ENCODE measurements at places on chromosomes 7 and 10.
A peak's percentile ranks its signal among the peaks of the same experiment; 100 is the strongest.

DNA sequence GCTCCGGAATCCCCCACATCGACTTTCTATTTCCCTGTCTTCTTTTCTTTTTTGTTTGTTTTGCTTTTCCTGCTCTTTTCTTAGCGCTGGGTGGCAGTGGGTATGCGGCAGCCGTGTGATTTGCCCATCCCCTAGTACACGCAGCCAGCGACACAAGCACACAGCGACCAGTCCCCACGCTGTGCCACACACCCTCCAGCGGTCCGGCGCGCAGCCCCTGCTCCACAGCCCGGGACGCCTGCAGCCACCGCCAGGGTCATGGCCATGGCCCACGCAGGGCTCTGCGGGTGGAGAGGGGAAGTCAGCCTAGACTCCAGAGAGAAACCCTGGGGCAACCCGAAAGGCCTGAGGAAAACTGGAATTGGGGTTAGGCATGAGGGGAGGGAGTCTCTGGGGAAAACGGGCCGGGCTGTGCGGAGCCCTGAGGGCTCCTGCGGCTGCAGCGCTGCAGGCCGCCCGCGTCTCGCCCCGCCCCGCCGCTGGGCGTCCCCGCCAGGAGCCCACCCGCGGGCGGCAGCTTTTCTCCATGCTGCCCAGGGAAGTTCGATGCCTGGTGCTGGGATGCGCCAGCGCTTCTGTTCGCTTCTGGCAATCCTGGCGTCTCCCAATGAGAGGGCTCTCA lies 2.5 kb downstream of the CHRM2 start:
- DNase-seq, result no peak

- no peak for DNase-seq
Observed at GRCh38 chr7:79182283-79182682, 271.2 kb downstream of the MAGI2 start.

DNA sequence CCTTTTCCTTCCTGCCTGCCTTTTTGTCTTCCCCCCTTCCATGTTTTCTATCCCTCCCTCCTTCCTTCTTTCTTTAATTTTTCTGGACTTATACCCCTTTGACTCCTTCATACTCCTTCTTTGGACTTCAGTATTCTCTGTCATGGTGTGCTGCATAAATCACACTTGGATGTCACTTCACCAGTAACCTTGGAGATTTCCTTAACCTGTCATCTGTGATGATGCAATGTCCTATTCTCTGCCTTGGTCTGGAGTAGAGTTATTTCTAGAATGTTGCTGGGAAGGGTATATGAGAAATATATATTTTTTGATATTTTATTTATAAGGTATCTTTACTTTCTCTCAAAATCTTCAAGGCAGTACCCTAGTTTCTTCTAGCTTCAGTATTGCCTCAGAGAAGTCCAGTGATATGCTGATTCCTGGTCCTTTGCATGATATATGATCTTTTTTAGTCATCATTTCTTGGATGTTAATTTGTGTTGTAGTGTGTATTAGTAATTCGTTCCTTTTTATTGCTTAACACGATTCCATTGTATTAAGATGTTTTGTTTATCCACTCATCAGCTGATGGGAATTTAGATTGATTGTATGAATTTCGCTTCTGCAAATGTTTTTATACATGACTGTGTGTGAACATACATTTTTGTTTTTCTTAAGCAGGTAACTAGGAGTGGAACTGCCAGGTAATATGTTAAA lies 206.9 kb upstream of the MBL2 start:
- DNase-seq, result no peak

DNA sequence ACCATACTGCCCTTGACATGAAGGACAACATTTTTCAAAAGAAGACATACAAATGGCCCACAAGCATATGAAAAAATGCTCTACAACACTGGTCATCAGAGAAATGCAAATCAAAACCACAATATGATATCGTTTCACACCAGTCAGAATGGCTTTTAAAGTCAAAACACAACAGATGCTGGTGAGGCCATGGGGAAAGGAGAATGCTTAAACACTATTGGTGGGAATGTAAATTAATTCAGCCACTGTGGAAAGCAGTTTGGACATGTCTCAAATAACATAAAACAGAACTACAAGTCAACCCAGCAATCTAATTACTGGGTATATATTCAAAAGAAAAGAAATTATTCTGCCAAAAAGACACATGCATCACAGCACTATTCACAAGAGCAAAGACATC lies 4.2 kb upstream of the NT5C3A start:
- no peak for DNase-seq

DNA sequence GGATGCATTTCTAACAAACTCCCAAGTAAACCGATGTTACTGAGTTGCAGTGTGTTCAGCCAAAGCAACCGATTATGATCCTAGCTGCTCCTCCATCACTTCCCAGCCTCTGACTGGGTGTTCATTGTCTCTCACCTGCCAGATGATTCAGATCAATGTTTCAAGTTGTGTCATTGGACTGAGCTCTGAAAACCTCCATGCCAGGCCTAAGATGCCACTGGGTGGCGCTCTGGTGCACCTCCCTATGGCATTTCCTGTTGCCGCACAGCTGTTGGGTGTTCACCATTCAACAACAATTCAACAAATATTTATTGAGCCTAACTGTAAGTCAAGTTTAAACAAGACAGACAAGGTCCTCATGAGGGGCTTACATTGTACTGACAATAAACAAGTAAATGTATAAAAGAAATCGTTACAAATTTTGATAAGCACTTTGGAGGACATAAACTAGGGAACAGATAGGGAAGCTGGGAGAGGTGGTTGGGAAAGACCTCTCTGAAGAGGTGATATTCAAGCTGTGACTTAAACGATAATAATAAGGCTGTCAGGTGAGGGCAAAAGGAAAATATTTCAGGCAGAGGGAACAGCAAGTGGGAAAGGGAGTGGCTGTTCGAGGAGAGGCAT lies 22.8 kb downstream of the RGR start:
- DNase-seq, result no peak

- DNase-seq, result no peak
Observed at GRCh38 chr7:126856691-126857291, 395.9 kb downstream of the GRM8 start.

- DNase-seq, result peak; percentile 69
Observed at GRCh38 chr10:30359373-30360206, 10.5 kb upstream of the MTPAP start.

GRCh38 chr10:6518791-6519429 lies 61.2 kb downstream of the PRKCQ start:
- no peak for DNase-seq

DNA sequence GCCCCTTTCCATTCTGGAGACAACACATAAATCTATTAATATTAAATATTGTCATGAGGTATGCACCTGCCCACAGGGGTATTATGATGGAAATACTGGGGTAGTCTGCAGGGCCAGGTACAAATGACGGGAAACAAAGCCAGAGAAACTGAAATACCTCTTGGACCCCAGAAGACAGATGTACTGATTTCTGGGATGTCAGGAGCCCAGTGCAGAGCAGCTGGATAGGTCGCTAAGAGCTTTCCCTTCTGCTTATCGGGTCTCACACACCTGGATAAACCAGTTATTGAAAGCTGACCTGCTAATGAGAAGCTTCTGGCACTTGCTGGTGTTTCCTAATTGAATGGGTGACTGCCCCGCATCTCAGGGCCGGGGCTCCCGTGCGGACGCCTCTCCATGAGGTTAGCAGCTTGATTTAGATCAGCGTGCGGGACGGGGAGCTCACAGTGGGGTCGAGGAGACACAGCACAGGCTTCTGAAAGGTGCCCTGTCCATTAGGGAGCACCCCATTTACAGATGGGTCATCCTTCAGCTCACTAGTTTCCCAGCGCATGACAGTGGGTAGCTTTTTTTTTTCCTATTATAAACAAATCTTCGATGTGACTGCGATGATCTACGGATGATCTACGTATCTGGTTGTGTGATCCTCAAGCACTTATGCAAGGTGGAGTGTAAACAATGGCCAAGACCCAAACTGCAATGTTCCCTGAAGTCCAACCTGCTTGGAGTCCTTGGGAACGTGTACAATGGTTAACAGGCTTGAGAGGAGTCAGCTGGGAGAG lies 1.5 kb upstream of the INSIG1 start:
- DNase-seq, result no peak

- no peak for DNase-seq
Observed at GRCh38 chr7:102988631-102989560, 76.1 kb downstream of the LRRC17 start.

DNA sequence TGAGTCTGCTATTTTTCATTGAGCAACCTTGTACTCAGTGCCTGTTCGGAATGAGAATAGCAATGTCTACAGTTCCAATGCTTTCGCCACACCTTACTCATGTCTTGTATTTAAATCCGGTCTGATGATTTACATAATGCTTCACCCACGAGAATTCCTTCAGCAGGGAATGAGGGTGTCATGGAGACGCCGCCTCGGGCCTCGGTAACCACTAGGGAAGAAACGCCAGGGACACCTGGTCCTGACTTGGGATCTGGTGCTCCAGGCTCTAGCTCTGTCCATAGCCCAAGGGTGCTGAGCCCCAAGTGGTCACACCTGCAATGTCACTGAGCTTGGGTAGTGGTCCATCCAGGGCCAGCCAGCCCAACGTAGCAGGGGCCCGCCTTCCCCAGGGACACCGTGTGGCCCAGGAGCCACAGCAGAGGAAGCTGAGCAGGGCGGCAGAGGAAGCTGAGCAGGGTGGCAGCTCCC lies 37.4 kb downstream of the PRKAG2 start:
- no peak for DNase-seq

DNA sequence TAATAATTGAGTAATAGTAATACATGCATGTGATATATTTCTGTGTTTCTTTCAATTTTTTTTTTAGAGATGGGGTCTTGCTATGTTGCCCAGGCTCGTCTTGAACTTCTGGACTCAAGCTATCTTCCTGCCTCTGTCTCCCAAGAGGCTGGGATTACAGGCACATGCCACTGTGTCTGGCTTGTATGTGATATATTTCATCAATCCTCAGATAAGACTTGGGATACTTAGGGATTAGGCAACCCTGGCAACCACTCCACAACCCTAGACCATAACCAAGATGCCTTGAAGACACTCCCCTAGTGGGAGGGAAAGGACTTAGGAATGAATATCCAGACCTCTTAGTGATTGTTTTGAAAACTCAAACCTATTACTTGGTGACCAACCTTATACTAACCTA lies 154.8 kb downstream of the CCDC3 start:
- DNase-seq, result no peak

GRCh38 chr10:60573336-60573735 lies 183.7 kb upstream of the ANK3 start:
- no peak for DNase-seq

DNA sequence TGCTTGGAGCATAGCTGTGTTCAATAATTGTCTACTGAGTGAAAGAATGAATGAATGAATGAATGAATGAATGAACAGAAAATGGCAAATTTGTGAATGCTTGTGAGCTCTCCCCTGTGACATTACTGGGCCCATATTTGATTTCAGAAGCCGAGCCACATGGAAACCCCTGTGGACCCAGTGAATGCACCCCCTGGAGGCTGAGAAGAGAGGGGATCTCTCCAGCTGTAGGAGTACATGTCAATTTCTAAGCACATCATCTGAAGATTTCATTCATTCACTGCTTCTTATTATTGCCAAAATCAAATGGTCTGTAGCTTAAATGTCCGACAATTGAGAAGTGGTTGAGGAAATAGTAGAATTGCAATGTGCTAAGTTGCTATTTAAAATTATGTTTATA lies 58.3 kb upstream of the DOCK1 start:
- DNase-seq, result no peak

DNA sequence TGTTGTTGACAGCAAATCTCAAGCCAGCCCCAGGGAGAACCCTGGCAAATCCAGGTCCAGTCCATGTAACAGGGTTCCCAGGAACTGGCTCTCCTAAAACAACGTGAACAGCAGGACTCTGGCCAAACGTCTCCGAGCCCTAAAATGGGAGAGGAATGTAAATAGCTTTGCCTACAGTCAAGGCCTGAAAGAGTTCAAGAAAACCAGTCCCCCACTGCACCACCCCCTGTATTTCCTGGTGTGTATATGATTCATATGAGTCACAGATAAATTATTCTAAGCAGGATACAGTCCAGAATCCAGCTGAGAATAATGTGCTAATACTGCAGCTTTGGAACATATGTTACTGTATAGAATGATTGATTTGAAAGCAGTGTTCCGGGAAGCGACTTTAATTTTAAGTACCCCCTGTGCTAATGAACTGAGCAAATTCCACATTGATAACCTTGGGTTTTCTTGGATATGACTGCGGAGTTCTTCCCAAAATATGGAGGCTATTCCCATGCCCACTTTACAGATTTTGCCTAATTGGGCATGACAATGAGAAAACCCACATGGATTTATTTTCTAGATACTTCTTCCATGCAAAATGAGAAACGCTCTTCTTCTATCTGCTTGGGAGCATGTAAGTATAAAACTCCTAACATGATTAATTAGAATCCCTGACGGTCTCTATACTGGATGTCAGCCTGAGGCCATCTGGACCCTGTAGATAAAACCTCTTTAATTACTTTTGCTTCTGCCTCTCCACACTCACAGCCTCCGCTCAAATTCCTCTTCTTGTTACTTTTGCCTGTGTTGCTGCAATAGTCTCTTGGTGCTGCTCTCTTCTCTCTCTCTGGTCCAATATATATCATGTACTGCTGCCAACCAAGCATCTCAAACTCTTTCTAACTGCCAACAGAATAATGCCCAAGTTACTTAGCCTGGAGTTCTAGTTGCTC lies 50.2 kb downstream of the LAMB4 start:
- no peak for DNase-seq

- DNase-seq, result no peak
Observed at GRCh38 chr10:51985336-51985735, 285.9 kb upstream of the CSTF2T start.

DNA sequence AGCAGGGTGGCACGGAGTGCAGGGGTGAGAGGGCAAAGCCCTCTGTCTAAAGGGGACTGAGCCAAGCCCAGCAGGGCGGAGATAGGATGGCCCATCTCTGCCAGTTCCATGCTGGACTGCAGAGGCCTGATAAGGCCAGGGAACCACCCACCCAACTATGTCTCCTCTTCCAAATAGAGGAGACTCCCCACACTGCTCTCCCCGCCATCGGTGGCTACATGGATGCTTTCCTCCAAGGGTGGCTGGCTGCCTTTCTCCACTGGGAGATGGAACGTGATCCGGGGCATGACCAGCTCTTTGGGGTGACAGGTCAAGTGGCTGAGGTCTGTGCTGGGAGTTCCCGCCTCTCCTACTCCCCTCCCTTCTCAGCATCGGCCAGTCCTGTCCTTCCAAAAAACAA lies 58.1 kb upstream of the MXI1 start:
- no peak for DNase-seq

GRCh38 chr7:97859606-97860204 lies 12.5 kb downstream of the ASNS start:
- DNase-seq, result no peak
